ENCODE measurements at places on chromosomes 3 and 15.
A peak's percentile ranks its signal among the peaks of the same experiment; 100 is the strongest.

- no peak for DNase-seq
Measured at GRCh38 chr3:134086616-134087015, 56.9 kb upstream of the SLCO2A1 start.

DNA sequence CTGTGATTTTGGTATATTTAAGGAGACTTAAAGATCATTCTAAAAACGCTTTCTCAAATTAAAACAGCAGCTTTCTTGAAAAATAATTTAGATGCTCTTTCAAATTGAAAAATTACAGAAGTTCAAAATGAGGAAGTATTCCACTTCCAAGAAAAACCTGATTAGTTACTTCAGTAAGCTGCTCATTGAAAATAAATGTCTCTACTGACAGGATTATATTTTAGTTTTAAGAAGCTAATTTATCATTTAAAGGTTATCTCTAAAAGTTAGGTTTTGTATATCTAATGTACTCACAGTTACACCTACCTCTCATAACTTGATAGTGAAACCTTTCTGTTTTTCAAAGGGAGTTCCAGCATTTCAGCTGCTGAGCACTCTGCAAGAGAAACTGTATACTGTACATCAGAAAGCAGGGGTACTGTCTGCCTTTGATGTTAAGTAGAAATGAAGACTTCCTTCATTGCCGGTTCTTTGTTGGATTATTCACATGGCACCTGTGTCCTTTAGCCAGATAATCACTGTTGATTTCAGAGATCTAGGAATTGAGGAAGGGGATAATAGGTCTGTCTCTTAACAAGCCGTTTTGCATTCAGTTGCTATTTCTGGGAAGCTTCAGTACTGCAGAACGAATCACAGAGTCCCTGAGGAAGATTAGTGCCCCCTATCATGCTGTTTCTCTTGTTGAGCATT lies 161.6 kb downstream of the TCF12 start:
- no peak for DNase-seq

DNA sequence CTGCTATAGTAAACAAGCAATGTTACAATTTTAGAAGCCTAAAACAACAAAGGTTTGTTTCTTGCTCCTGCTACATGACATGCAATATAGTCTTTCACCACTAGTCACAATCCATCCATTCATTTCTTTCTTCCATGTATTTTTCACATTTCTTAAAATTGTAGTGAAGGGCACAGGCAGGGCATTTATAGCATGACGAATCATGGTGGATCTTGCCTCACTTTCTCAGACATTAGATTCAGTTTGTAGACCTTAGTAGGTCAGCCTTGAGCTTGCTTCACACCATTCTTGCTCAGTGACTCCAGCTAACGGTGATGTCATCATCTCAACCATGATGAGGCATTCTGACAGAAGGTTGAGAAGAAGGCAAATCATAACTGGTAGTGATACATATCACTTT lies 546.8 kb downstream of the TBL1XR1 start:
- DNase-seq = no peak

- DNase-seq = no peak
Measured at GRCh38 chr3:30293621-30294240, 312.7 kb upstream of the TGFBR2 start.

DNA sequence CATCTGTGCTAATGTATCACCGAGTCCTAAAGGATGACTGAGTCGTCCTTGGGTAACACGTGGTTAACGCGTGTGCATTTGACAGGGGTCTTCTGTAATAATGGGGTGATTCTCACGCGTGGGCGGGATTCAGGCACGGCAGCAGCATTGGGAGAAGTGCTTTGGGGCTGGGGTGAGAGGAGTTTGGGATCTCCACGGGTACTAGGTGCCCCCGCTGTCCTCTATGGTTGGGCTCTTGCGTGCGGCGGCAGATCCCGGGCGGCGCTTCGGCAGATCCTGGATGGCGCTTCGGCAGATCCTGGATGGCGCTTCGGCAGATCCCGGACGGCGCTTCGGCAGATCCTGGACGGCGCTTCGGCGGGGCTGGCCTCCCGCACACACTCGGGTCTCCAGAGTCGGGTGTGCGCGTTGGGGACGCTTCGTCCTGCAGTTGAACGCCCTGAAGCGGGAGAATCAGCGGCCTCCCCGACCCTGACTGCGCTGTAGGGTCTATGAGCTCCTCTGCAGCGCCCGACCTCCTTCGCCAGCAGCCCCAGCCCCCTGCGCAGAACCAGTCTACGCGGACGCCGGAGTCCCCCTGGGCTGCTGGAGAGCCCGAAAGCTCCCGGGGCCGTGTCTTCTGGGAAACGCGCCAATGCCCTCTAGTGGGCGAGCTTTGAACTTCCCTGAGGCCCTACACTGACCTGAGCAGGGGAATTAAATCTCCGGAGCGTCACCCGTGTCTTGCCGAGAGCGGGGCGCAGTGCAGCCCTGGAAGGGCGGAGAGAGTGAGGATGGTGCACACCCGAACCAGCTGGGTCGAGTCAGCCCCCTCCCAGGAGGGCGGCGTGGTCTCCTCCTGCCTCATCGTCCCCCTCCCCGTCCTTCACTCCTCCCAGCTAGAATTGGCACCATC lies 48.1 kb upstream of the EPHB3 start:
- peak; percentile 86 for DNase-seq

- DNase-seq = no peak
Measured at GRCh38 chr3:171840811-171841619, 2.1 kb upstream of the TMEM212 start.

GRCh38 chr3:186425788-186426730 lies 64.0 kb upstream of the DGKG start:
- no peak for DNase-seq

DNA sequence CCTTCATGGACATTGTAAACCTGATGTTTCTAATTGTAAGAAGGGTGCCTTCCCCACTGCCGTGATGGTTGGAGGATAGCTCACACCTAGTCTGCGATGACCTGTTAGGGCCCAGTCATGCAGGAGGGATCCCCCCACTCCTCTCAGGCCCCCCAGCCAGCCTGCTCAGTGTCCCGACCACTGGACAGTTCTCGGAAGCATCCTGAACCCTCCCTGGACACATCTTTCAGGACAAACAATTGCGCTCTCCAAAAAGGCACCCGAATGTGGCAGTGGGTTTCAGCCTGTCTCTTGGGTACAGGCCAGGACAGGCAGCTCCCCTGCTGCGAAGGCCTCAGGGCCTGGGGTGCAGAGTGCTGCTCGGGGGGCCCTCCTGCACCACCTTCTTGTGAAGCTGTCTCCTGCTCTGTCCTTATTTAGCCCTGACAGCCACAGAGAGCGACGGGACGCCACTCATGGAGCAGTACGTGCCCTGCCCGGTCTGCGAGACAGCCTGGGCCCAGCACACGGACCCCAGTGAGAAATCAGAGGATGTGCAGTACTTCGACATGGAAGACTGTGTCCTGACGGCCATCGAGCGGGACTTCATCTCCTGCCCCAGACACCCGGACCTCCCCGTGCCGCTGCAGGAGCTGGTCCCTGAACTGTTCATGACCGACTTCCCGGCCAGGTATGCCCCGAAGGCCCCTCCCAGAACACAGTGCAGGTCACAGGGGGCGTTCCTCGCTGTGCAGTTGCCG lies 132.3 kb downstream of the LRRK1 start:
- DNase-seq = no peak

DNA sequence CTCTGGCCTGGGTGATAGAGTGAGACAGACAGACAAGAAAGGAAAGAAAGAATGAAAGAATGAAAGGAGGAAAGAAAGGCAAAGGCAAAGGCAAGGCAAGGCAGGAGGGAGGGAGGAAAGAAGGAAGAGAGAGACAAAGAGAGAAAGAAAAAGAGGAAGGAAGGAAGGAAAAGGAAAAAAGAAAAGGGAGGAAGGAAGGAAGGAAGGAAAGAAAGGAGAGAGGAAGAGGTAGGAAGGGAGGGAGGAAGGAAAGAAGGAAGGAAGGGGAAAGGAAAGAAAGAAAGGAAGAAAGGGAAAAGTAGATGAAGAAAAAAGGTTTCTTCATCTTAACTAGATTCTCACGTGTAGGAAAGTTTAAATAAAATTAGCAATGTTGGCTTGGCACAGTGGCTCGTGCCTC lies 142.2 kb downstream of the GREM1 start:
- DNase-seq = no peak

- DNase-seq = no peak
Measured at GRCh38 chr15:62901087-62901486, 141.5 kb upstream of the TPM1 start.

- no peak for DNase-seq
Measured at GRCh38 chr15:23877502-23878412, 190.7 kb upstream of the NDN start.

GRCh38 chr15:38217788-38218609 lies 34.6 kb upstream of the SPRED1 start:
- DNase-seq = no peak

GRCh38 chr3:2097641-2098191 lies 950 bp upstream of the CNTN4 start:
- no peak for DNase-seq

DNA sequence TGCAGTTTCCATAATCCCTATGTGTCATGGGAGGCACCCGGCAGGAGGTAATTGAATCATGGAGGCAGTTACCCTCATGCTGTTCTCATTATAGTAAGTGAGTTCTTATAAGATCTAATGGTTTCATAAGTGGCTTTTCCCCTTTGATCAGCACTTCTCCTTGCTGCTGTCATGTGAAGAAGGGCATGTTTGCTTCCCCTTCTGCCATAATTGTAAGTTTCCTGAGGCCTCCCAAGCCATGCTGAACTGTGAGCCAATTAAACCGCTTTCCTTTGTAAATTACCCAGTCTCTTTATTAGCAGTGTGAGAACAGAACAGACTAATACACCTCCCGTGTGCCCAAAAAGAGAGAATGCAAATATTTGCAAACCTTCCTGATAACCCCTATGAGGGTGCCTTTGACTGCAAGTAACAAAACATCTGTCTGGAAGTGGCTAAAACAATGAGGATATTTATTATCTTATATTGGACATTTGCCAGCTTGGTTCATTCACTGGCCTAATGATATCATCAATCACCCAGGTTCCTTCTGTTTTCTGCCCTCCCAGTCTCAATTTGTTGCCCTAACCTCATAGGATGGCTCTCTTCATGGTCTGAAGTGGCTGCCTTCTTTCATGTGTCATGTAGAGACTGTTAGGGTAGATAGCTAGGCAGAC lies 68.7 kb downstream of the BHLHE40 start:
- DNase-seq = no peak

DNA sequence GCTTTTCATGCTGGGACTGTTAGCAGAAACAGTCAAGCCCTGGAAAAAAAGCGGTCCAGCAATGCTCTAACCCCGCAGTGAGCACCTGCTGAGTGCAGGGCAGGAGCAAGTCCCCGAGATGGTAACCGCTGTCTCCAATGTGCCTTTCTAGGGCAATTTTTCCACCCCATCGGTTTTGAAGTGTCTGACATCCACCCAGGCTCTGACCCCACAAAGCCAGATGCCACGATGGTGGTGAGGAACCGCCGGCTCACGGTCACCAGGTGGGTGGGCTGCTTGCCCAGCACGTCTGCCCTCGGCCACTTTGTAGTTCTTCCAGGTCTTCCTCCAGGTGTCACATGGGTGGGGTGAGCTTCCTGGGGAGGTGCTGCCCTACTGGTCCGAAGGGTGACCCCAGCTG lies 3.2 kb upstream of the ITIH3 start:
- DNase-seq = no peak

GRCh38 chr15:80483725-80484161 lies 79.6 kb downstream of the ARNT2 start:
- no peak for DNase-seq

DNA sequence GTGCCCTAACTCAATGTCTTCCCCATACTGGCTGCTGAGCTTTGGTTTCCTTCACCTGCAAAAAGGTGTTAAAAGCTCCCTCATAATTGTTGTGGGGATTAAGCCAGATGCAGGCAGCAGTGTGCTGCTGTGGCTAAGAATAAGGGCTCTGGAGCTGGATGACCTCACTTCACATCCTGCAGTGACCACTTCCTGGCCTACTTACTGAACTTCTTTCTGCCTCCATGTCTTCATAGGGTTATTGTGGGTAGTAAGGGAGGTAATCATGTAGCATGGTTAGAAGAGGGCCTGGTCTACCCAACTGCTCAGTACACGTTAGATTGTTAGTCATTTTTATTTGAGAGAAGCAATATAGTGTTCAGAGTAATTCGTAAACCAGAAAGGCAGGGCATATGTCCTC lies 18.4 kb downstream of the GYG1 start:
- DNase-seq = no peak

- DNase-seq = no peak
Measured at GRCh38 chr15:62749036-62749815, 293.3 kb upstream of the TPM1 start.

- no peak for DNase-seq
Measured at GRCh38 chr3:54034971-54035370, 87.4 kb upstream of the CACNA2D3 start.
